ENCODE measurements at places on chromosomes 3 and 15.

GRCh38 chr3:183259087-183259486 lies 6.0 kb downstream of the B3GNT5 start:
- no peak for DNase-seq

DNA sequence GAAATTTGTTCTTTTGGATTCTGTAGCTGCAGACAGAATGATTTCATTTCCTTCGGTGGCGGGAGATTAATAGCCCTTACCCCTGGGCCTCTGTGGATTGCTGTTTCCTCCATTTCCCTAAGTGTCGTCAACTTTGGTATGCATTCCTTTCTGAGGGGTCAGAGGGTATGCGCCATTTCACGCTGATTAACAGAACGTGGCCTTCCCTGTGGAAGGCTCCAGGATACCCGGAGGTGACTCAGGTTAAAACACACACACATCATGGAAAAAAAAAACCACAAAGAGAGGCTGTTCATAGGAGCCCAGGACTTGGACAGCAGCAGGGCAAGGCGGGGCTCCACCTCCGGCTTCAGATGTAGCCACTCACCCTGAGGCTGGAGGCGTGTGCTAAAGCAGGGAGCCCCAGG lies 51.9 kb downstream of the EPHB1 start:
- DNase-seq, result peak; percentile 36

DNA sequence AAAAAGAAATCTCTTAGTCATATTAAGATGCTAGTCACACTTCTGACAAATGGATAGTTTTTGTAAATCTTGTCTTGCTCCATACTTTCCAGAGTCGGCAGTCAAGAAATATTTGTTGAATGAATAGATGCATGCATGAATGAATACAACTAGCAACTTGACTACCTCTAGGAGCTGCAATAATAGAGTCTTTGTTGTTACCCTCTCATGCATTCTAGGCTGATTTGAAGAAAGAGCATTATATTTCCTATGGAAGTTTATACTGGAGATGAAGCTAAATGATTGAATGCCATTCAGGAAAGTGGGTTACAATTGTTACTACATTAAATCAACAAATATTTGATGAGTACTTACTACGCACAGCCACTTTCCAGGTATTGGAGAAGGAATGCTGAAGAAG lies 18.1 kb upstream of the TRAT1 start:
- DNase-seq, result no peak

DNA sequence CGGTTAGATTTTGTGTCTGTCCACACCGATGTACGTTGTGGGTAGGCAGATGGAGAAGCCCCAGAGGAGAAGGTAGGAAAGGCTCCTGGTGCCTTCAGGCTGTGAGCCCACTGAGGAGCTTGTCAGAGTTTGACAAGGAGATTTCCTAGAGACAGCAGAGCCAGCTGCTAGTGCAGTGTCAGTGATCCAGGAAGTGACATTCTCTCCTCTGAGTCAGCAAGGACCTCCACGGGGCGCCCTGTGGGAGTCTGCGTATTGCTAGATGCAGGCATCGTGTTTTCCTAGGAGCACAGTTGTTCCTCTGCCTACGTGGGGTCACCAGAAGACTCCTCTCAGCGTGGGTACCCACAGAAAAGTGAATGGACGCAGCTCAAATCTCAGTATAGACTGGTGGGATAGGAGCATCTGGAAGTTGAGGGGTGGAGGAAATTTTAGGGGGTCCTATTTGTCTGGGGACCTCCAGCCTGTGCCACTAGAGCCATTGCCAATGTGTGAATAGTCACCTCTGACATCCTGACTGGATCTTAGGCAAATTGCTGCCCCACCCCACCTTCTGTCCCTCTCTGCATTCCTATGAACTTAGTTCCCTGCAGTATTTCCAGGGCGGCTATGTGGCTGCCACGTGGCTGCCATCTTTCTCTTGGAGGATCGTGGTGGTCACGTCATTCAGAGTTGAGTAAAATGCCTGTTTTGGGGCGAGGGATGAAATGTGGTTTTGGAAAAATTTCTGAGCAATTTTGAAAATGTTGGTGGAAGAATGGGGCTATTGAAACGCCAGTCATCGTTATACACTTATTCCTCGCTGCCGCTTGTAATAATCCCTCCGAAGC lies 84.8 kb upstream of the KLHL25 start:
- no peak for DNase-seq
